ENCODE measurements at places on chromosomes 3 and 15.

DNA sequence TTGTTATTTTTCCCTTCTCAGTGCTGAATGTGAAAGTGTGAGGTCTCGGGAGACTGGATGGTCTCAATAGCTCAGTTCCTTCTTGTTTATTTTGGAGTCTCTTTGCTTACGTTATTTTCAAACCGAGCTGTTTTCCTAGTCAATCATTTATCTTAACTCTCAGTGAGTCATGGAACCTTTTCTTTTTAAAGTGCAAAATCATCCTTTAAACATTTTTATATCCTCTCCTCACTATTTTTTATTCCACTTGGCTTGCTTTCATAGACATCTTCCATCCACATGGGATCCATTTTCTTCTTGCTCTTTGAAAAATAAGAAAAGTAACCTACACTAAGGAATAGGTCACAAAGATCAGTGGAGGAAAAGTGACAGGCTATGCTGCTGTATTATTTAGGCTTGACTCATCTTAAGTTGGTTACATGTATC lies 497.8 kb downstream of the NAALADL2 start:
- no peak for DNase-seq

DNA sequence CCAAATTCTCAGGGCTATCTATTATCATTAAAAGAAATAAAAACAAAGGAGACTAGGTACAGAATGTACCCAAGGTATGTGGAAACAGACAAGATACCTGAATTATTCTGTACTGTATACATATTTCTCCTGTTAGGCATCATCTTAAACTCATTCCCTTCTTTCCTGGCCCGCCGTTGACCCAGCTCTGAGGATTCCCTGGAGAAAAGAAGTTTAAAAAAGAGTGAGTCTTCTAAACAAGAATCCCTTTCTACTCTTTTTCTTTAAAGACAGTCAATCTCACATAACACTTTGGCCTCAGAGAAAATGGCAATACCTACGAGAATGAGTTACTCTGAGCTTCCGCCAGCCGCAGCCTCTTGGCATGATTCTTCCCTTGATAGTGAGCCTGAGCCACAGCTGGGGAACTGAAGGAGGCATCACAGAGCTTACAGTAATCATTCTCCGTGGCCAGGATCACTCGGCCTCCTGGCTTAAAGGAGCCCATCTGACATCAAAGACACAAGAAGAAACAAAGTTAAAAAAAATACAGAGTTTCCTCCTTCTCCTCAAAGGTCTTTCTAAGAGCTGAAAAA lies 44.2 kb downstream of the ZMAT3 start:
- peak; percentile 38 for DNase-seq

GRCh38 chr3:195201295-195201694 lies 69.7 kb downstream of the XXYLT1 start:
- DNase-seq: no peak

- no peak for DNase-seq
These were observed 53.8 kb upstream of the PIK3CB start for GRCh38 chr3:138888560-138888959.

GRCh38 chr15:83283813-83284558 lies 478 bp downstream of the BNC1 start:
- peak; percentile 2 for DNase-seq

- no peak for DNase-seq
These were observed 35.2 kb downstream of the IFT122 start for GRCh38 chr3:129474984-129475804.

GRCh38 chr15:76204916-76205460 lies 106.3 kb downstream of the ETFA start:
- no peak for DNase-seq

- no peak for DNase-seq
These were observed 93.6 kb downstream of the SEC22A start for GRCh38 chr3:123295171-123295900.

GRCh38 chr3:144763878-144764454 lies 792.3 kb downstream of the DIPK2A start:
- no peak for DNase-seq

DNA sequence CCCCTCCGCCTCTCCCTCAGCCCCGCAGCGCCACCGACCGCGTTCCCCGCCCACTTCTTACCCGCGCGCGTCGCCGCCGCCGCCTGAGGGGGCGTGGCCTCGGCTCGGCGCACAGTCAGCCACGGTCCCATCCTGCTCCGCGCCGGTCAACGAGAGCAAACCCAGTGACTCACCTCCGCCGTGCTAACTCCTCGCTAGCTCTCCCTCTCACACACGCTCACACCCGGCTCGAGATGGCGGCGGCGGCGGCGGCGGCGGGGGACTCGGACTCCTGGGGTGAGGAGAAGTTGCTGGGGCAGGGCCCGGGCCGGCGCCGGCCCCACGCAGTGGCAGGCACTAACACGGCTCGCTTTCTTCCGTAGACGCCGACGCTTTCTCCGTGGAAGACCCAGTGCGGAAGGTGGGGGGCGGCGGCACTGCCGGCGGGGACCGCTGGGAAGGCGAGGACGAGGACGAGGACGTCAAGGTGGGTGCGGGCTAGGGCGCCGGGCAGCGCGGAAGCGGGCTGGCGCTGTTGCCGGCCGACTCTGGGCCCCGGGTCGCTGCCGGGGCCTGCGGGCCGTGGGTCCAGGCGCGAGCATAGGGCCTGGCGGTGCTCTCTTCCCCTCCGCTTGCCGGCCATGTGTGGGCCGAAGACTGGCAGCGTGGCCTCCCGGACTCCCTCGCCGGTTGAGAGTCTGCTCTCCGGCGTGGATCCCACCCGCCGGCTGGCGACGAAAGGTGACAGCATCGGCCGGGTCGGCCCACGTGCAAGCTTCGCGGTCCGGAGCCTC lies at the start of gene EIF3J:
Gene EIF3J (plus strand): TSS at position 186 of the 773 bp plus-strand sequence. CDS start 48 bp downstream, at position 234.
- peak; percentile 96 for DNase-seq

GRCh38 chr15:46552316-46552715 lies 917.5 kb downstream of the SQOR start:
- DNase-seq: no peak

DNA sequence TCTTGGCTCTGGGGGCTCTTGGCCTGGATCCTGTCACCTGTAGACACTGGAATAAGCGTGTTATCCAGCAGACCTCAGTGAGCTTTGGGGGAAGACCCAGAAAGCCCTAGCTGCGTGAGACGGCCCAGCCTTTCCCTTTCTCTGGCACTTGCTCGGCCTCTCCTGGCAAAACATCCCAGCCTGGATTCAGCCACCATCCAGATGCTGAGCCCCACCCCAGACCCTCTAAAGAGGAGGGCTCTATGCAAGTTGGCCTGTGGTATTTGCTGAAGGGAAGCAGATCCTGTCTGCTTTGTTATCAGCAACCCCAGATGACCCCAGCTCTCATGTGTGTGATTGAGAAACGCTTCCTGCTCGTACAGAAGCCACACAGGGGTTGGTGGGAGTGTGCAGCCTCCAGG lies 267.2 kb downstream of the FAM43A start:
- DNase-seq: no peak

DNA sequence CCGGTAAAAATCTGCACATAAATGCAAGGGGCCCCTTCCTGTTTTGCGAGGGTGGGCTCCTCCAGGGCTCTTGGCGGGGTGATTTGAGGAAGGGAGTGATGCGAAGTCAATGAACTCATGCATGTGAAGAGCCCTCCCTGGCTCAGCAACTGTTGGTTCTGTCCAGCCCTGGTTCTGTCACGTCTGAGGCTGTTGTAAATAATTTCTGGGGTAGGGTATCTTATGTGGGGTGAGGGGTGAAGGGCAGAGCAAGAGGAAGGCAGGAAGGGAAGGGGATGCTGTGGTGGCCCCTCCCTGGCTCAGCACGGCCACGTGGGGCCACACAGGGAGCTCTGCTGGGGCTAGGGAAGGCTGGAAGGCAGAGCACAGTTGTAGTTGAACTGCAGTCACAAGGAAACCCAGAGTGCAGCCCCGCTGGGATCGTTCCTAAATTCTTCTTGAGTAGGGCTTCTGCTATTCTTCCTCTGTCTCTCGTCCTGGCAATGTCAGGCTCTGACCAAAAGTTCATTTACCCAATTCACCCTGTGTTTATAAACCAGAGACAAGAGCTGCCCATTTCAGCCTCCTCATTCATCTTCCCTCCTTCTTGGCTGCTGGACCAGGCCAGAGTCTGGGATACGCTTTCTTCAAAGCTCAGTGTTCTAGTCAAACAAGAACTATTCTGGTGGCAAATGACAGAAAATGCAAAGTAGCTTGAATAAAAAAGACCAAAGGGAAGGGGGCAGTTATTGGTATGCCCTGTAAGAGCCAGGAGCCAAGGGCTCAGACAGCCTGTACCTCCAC lies 14.8 kb upstream of the TOPBP1 start:
- no peak for DNase-seq

DNA sequence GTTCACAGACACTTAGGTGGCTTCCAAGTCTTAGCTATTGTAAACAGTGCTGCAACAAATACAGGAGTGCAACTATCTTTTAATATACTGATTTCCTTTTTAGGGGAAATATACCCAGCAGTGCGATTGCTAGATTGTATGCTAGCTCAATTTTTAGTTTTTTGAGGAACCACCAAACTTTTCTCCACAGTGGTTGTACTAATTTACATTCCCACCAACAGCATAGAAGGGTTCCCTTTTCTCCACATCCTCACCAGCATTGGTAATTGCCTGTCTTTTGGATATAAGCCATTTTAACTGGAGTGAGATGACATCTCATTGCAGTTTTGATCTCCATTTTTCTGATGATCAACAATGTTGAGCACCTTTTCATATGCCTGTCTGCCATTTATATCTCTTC lies 58.9 kb downstream of the ZNF148 start:
- DNase-seq: no peak

DNA sequence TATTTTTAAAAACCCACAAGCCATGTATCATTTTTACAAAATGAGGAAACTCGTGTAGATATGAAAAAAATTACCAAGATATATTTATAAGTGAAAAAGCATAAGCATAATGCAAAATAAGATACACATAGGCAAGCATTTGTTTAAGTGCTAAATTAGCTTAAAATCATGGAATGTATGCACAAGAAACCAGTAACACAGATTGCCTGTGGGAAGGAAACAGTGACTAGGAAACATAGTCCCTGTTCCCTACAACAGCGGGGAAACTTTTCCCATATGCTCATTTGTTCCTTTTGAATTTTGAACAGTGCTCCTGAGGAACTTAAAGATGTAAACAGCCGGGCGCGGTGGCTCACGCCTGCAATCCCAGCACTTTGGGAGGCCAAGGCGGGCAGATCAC lies 169.5 kb downstream of the PDE8A start:
- DNase-seq: no peak

DNA sequence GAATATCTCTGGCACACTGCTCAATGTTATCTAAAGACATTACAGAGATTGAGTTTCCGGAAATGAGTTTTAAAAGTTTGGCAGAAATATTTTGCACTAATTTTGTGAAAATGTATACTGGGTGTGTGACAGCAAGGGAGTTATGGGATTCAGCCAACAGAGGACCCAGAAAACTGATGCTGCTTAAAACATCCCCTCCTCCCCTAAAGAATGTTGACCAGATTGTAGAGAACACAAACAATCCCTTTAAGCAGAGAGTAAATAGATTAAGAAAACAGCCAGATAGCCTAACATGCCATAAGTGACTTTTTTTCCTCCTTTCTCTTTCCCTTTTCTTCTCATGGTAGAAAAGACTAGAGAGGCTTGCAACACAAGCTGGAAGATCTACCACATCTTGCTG lies 928.0 kb upstream of the ALCAM start:
- no peak for DNase-seq

- DNase-seq: no peak
These were observed 176.1 kb upstream of the CCDC54 start for GRCh38 chr3:107201146-107201545.

GRCh38 chr15:52370010-52370409 lies 74.4 kb upstream of the MYO5C start:
- no peak for DNase-seq

- no peak for DNase-seq
These were observed 161.2 kb upstream of the RGMA start for GRCh38 chr15:93250209-93250608.

DNA sequence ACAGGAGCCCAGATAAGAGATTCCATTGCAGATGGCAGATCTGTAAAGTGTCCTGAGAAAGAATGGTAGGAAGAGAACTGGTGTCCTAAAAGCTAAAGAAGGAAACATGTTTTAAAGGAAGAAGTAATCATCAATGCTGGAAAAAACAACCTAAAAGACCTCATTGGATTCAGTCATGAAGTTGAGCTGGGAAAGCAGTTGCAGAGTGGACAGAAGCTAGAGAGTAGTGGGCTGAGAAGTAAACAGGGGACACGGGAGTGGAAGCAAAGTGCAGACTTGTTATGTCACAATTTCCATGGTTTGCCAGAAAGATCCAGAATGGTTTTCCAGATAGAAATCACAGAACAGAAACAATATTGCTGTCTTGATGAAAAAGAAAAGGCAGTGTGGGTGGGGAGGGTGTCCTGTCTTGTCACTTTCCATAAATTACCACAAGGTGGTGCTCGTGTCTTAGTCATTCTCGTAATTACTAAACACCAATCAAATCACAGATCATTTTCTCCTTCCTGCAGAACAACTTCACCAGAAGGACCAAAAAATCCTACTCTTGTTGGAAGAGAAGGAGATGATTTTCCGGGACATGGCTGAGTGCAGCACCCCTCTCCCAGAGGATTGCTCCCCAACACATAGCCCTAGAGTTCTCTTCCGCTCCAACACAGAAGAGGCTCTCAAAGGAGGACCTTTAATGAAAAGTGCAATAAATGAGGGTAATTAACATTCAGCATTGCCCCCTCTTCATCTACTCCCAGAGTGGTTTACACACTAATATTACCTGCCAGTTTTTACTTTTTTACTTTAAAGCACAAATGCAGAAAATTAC lies 64.5 kb downstream of the KLHL25 start:
- peak; percentile 64 for DNase-seq

GRCh38 chr3:189602471-189602870 lies 28.7 kb upstream of the TP63 start:
- no peak for DNase-seq

DNA sequence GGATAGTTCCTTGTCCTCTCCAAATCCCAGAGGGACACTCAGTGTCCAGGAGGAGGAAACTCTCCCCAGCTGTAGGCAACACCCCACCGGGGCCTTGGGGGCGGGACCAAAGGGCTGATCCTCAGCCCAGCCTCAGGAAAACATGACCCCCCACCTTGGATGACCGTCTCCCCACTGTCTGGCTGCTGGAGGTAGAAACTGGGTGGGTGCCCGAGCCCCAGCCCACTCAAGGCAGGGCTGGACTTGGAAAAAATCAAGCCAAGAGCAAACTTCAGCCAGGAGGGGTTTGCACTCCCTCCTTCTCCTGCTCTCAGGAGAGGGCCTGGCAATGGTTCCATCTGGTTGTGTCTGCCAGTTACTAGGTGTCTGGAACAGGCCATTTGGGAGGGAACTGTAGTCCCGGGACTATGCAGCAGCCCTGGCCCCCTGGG lies 3.6 kb upstream of the RASL12 start:
- DNase-seq: no peak

- no peak for DNase-seq
These were observed 6.1 kb downstream of the TBC1D21 start for GRCh38 chr15:73879426-73879825.

DNA sequence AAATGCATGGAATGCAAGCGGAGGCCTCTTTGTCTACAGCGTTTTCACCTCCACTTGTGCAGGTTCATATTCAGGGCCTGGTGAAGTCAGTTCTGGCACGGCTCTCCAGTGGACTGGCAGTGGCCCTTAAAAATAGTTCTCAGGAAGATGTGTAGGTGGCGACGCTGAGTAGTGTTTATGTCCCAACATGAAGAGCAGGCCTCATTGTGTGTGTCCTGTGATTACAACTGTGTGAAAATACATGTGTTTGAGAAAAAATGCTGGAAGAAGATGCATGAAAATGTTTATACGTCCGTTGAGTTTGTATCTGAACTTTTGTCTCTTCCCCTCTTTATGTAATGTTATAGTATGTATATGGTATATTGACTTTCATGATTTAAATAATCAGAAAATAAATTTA lies 7.2 kb downstream of the LIPC start:
- peak; percentile 36 for DNase-seq

- DNase-seq: no peak
These were observed 106.0 kb downstream of the HMG20A start for GRCh38 chr15:77526595-77527163.
